Esophagus squamous epithelium (tissue), 5 donors: ENCODE measurements at places on chromosomes 7 and 10.

DNA sequence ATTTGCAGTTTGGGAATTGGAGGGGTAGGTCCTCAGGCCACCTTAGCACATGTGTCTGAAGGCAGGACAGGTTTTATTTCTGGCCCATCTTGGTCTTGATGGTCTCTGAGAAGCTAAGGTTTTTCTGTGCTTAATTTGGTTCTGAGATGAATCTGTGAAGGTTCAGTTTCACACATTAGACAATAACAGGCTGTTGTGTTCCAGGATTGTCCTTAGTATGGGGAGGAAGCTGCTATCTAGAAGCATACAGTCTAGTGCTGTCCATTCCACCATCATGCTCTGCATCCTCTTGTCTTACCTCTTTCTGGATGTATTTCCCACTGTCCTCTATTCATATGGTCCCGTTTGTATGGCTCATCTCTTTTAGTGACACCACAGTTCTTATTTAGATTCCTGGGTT lies 7.1 kb downstream of the UBE2D1 start:
- DNase-seq = no peak

DNA sequence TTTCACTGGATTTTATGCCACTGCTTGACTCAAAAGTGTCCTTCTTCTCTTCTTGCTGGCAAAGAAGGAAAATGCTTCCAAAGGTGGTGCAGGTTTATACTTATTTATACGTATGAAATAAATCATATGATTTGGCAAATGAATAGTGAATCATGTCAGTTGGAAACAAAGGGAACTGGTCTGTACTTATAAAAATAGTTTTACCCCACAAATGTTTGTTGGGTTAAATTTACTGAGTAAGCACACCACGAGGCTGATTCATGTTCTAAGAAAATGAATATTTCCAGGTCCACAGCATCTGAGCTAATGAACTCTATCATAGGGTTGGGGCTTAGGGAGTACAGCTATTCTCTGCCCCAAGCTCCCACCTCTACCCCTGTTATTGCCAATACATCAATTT lies 232.2 kb downstream of the TRIL start:
- DNase-seq = no peak

DNA sequence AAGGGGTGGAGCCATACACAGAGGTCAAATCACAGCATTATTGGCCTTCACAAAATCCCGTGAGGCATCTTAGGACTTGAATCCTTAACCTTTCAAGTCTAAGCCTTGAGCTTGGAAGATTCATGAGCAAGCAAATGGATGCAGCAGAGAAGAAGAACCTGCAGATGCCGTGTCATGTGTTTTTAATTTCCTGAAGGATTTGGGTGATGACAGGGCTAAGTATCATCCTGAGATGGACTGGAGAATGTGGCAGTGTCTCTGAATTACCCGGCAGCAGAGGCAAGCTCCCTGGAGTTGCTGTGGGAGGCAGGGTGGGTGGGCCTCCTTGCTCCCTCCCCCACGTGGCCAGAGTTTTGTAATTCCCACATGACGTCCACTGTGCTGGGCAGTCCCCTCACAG lies 50.8 kb downstream of the GCC1 start:
- no peak for DNase-seq

GRCh38 chr7:114175125-114175524 lies 239.5 kb upstream of the FOXP2 start:
- DNase-seq = no peak

DNA sequence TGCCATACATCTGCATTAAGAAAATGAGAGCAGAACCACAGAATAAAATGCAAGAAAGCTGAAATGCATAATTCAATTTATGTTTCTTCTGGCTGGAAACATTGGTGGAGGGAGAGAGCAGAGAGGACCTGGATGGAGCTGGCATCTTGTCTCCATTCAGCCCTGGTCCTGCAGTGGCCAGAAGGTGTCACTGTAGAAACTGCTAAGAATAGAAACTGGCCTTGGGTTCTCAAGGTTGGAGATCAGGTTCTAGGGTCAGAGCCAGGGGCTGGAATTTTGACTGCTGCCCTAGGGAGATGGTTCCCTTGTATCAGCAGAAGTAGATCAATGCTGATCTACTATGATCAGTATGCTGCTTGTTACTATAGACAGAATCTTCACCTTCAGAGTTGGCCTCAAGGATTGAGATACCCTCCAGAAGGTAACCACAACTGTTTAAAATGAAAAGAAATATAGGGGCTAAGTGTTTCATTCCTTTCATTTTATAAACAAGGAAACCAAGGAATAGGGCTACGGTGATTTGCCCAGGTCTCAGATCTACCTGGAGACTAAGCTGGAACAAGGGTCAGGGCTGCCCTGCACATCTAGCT lies 13.1 kb downstream of the TAS2R41 start:
- no peak for DNase-seq

DNA sequence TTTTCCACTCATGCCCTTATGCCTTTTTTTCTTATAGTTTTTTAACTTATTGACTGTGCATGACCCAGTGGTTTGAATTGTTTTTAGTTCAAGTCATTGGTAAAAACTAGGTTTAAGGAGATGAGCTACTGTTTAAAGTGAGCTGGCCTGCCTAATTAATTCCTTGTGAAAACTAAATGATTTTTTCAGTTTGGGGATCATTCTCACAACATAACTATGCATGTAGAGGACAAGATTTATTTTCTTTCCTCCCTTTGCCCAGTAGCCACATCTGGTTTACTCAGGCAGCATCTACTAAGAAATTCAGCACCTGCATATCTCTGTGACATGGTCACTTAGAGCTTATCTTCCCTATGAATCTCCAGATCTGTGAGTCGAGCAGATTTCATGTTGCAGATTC lies 1.7 kb downstream of the ADO start:
- DNase-seq = no peak

- DNase-seq = no peak
These were observed 119.8 kb downstream of the NKX6-2 start for GRCh38 chr10:132665946-132666704.

DNA sequence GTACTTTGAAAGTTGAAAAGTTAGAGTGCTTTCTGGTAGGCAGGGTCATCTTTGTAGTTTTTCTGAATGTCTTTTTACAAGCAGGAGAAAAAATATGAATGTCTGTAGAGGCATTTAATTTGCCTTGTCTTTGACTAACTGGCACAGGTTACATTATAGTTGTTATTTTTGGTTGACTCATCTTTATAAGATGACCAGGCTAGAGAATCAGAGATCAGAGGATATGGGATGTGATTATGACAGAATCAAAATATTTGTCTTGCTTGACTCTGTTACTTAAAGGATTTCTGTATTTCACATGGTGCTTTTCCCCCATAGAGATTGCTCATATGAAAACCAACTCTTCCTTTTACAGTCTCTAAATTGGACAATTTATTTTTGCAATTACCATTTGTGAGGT lies 2.4 kb downstream of the ZMYND11 start:
- DNase-seq = no peak

- no peak for DNase-seq
These were observed 10.1 kb upstream of the SLC18A3 start for GRCh38 chr10:49600046-49600445.

DNA sequence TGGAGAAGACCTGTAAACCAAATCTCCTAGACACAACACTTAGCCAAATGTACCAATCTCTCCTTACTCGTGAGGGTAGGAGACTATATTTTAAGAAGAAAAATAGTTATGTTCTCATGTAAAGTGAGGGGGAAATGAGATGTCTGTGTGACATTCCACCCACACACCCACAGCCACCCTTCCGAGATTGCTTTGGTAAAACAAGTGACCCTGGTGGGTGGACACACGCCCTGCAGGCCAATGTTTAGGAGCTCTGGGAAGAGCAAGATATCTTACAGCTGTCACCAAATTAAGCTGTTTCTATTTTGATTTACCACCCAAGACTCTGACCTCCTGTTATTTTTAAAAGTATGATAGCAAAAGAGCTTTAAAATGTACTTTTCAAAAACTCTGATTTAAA lies 147.2 kb upstream of the PFKP start:
- no peak for DNase-seq

DNA sequence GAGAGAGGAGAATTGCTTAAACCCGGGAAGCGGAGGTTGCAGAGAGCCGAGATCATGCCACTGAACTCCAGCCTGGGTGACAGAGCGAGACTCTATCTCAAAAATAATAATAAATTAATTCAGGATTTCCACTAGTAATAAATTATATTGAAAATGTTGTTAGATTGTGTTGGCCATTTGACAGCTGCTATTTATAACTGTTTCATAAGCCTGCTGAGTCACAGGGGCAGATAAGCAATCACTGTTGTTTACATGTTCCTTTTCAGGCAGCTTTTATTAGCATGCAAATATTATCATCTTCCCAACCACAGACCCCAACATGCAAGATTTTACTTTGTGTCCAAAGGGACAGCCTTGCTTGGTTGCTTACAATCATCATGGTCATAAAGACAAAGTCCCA lies 49.5 kb upstream of the ZNF138 start:
- DNase-seq = no peak

GRCh38 chr10:85547460-85548023 lies 819.1 kb downstream of the GRID1 start:
- DNase-seq = no peak

DNA sequence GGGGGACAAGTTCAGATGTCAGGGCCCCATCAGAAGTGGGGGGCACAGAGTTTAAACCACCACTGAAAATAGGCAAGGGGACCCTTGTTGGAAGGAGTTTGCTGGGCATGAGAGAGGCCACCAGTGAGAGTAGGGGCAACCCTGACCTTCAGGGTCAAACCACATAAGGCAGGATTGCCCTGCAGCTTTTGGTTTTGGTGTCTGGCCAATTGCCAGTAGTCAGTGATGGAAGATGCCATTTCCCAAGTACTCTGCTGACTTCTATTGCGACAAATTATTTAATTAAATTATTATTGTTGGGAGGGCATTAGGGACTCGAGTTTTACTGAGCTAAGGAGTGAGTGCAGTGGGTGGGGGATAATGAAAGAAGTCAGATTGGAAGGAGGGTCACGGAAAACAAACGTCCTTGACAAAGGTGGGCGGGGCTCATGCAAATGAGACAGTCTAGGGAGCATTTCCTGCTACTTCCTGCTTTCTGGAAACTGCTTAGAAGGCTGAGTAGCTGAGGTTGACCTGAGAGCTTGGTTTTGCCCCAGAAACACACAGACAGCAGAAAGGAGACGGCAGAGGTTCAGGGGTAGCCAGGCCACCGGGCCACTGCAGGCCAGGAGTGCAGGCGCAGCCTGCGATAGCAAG lies 74.2 kb upstream of the ANLN start:
- DNase-seq = no peak

DNA sequence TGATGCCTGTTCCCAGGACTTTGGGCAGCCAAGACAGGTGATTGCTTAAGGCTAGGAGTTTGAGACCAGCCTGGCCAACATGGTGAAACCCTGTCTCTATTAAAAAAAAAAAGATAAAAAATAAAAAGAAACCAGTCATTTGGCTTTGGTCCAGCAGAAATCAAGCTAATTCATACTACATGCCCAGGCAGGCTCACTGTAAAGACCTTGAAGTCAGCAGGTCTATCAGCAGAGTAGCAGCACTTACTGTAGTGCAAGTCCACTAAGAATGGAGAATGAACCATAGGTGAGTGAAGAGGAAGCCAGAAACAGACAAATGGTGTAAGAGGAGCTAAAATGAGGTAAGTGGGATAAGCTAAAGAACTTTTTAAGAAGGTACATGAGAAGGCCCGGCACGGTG lies 24.7 kb downstream of the PSPH start:
- DNase-seq = no peak

DNA sequence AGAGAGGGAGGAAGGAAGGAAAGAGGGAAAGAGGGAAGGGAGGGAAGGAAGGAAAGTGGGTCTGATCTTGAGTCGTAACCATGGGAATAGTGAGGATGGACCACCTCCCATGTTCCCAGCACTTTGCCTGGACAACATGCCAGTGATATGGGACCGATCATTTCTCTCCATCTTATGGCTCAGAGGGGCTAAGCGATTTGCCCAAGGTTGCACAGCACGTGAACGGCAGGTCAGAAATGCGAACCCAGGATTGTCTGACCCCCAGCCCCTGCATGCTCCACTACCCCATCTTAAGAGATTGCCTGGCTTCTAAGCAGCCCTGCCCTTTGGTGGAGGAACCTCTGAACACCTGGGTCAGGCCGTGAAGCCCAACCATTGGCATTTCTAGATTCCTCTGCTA lies 109.0 kb upstream of the CARD11 start:
- no peak for DNase-seq

DNA sequence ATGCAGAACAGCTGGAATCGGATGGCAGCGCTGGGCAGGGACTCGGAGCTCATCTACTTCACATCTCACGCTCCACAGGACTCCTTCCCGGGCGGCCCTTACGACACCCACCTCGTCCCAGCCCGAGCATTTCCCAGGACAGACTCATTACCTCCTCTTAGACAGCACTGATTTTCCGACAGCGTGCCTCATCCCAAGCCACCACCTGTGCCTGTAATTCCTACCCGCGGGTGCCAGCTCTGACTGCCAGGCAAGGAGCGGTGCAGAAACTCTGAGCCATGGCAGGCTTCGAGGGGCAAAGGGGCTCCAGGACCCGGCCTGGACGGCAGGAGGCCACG lies 25.6 kb downstream of the GPER1 start:
- no peak for DNase-seq

- DNase-seq = no peak
These were observed 21.7 kb downstream of the CCM2 start for GRCh38 chr7:45021604-45022296.

DNA sequence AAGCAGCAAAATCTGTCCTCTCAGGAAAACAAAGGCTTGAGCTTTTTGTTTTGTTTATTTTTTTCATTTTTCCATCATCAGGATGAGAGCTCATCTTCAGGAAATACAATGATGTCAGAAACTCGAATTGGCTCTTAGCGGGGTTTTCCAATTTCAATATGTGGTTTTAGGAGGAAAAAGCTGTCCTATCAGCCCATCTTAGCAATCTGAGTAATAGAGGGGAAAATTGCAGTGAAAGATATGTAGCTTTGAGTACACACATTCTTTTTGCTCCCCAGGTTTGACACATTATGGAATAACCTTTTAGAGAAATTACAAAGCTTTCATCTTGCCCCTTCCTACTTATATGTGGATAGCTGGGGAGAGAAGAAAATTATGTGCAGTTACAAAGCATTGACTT lies 113.6 kb upstream of the MYO3A start:
- DNase-seq = no peak

DNA sequence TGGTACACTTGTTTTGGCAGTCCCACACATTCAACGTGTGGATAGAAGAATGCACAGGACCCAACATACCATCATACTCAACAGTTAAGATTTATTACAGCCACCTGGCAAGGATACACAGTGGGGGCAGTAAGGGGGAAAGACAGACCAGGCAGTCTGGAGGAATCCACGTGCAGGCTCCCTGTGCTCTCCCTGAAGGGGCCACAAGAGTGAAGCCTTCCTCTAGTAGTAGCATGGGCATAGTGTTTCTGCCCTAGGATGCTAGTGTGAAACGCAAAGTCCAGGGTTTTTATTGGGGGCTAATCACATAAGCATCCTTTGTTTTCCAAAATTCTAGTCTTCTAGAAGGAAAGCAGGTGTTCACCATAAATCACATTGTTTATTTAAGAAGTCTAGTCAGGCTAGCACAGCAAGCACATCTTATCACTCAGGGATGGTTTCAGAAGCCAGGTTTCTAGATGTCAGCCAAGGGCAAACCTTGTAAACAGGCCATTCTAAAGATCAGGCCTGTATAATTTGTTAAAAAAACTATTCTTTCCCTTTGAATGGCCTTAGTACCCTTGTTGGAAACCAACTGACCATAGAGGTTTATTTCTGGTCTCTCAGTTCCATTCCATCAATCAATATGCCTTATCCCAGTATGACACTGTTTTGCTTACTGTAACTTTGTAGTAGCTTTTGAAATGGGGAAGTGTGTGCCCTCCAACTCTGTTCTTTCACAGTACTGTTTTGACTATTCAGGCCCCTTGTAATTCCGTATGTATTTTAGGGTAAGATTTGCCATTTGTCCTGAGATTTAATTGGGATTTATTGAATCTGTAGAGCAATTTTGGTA lies 12.4 kb upstream of the TFAM start:
- DNase-seq = no peak

GRCh38 chr10:14728346-14728745 lies 46.4 kb downstream of the FAM107B start:
- no peak for DNase-seq
